Stimulated activated CD4-positive, alpha-beta T cell treated with anti-CD3 and anti-CD28 coated beads, Interleukin-12 subunit alpha, Interleukin-12 subunit beta, amount 100 ng/mL, for 48 hours (primary cell): ENCODE measurements at places on chromosomes 2 and 18.

DNA sequence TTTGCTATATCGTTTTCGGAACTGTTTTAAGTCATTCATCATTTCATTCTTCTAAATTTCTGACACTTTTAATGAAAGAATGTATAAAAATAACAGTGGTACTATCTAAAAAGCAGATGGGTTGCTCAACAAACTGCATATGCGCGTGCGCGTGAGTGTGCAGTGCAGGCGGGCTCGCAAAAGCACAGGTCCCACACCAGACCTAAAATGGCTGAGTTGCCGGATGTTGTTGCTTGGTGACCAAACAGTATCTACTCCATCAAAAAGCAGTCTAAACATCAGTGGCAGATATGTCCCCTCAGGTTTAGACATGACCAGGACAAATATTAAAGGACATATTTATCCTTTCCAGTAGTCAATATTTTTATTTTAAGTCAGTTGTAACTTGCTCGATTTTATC lies 5.1 kb downstream of the NOL4 start:
- DNase-seq = no peak

- DNase-seq = no peak
Observed at GRCh38 chr2:161423421-161424393, 7.6 kb downstream of the TBR1 start.

GRCh38 chr2:120793682-120794403 lies 58.2 kb downstream of the GLI2 start:
- DNase-seq = no peak

- no peak for DNase-seq
Observed at GRCh38 chr18:11159844-11160243, 10.5 kb upstream of the PIEZO2 start.

DNA sequence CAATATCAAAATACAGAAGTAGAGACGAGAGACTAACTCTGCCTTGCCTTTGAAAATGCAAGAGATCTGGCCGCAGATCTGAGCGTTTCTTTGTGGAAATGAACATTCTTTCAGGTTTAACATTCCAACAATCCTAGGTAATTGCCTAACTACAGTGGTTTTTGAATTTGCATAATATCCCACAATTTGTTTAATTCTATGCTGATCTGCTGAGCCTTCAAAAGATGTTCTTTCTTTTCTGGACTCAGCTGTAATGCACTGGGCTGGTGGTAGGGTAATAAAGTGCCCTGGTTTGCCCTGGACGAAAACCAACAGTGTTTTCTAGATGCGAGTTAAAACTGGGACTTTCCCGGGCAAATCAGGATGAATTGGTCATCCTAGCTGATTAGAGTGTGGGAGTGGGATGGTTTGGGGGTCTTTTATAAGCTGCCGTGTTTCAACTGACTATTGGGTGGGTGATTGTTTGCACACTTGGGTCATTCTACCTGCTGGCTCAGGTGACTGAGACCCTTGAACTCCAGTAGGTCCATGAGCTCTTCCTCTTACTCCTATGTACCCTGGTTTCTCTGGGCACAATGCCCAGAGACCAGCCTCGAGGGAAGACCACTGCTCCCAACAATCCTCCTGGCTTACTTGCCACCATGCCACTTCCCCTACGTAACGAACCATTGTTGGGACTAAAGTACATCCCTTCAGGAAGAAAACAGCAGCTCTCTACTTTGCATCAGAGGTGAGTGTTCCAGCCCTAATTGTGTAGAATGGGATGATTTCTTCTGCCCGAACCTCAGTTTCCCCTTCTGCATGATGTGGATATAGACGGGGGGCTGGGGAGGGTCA lies 3.4 kb upstream of the PAX8 start:
- no peak for DNase-seq

GRCh38 chr18:59271606-59272220 lies 1.5 kb downstream of the RAX start:
- DNase-seq = no peak

- DNase-seq = no peak
Observed at GRCh38 chr2:235265348-235265965, 228.4 kb upstream of the AGAP1 start.

DNA sequence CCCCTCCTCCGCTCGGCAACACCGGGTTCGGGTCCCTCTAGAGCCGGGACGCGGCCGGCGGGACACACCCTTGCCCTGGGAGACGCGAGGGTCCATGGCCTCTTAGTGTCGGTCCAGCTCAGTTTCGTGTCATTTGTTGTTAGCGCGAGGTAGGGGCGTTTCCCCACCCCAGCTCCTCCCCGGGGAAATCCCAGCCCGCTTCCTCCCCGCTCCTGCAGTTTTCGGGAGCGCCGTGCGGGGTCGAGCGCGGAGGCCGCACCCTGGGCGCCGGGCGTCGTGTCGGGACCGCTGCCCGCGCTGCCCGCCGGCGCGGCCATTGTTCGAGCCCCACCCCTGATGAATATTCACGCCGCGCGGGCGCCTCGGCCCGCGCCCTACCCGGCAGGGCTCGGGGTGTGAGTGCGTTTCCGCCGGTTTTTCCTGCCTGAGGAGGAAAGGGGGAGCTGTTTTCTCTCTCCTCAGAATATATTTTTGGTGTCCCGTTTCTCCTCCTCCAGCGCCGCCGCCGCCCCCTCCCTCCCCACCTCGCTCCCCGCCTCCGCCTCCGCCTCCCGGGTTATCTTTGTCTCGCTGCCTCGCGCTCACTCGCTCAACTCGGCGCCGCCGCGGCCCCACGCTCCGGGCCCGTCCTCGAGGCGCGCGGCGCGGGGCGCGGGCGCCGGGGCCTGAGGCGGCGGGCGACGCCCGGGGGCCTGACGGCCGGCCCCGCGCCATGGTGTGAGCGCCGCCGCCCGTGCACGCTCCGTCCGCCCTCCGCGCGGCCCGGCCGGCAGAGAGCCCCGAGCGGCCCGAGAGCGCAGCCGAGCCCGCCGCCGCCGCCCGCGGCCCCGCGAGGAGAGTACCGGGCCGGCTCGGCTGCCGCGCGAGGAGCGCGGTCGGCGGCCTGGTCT lies at the start of gene MAP4K4:
TSS of gene MAP4K4 (plus strand) at position 584 of the 890 bp plus-strand sequence. CDS start 374 bp downstream, outside the sequence.
- DNase-seq = peak; percentile 69

- no peak for DNase-seq
Observed at GRCh38 chr18:68509902-68510301, 205.0 kb downstream of the TMX3 start.

- no peak for DNase-seq
Observed at GRCh38 chr2:5720426-5720825, 28.2 kb downstream of the SOX11 start.

DNA sequence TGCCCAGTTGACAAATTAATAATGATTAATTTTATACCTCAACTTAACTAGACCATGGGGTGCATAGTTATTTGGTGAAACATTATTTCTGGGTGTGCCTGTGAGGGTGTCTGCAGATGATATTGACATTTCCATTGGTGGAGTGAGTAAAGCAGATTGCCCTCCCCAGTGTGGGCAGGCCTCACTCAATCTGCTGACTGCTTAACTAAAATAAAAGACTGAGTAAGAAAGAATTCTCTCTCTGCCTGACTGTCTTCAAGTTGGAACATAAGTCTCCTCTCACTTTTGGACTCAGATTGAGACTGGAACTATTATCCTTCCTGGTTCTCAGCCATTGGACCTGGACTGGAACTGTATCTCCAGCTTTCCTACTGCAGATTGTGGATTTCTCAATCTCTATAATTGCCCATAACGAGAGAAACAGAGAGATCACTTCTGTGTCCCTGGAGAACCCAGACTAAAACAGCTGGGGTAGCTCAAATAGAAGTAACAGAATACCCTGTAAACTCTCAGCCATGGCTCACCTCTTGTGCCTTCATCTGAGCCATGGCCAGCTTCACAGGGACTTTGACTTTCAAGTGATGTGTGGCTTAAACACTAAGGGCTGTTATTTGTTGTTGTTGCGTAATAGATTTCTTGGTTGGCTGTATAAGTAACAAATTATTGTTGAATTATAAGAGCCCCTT lies 575.3 kb upstream of the RAB6C start:
- no peak for DNase-seq

DNA sequence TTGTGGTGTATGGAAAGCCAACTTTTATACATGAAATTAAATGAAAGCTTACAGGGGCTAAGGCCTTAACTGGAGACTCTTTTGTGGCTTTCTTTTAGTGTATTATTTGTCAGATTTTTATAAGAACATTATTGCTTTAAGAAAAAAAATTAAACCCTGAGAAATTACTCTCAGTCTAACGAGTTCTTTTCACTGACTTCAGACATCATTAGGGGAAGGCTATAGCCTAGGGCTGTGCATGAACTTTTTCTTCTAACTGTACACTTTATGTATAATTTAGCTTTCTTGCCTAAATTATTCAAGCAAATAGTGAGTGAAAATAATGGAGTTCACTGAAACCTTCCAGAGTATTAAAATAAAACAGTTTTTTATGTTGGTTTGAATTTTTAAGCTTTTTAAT lies 151.1 kb upstream of the MEIS1 start:
- no peak for DNase-seq

- no peak for DNase-seq
Observed at GRCh38 chr18:43819397-43819796, 542.1 kb upstream of the SYT4 start.
